ENCODE measurements at places on chromosomes 12 and 14. TPM values are rescaled to one million over a fixed set of nuclear protein-coding genes. Genes with fewer than 3 reads are reported as not detected.
A peak's percentile ranks its signal among the peaks of the same experiment; 100 is the strongest.

The ALX1 gene
- not detected for total RNA-seq

The TEDC1 gene
- 34.2 TPM for total RNA-seq

The PYGL gene
- 1.1 TPM for total RNA-seq

The GRIP1 gene
- total RNA-seq, result 0.85 TPM

The DLGAP5 gene
- 72.0 TPM for total RNA-seq

The GLIPR1L2 gene
- not detected for total RNA-seq

The ASB2 gene
- 40.4 TPM for total RNA-seq

The CACNB3 gene
- 2.7 TPM for total RNA-seq

The GNG2 gene
- 103 TPM for total RNA-seq

The TPH2 gene
- not detected for total RNA-seq

DNA sequence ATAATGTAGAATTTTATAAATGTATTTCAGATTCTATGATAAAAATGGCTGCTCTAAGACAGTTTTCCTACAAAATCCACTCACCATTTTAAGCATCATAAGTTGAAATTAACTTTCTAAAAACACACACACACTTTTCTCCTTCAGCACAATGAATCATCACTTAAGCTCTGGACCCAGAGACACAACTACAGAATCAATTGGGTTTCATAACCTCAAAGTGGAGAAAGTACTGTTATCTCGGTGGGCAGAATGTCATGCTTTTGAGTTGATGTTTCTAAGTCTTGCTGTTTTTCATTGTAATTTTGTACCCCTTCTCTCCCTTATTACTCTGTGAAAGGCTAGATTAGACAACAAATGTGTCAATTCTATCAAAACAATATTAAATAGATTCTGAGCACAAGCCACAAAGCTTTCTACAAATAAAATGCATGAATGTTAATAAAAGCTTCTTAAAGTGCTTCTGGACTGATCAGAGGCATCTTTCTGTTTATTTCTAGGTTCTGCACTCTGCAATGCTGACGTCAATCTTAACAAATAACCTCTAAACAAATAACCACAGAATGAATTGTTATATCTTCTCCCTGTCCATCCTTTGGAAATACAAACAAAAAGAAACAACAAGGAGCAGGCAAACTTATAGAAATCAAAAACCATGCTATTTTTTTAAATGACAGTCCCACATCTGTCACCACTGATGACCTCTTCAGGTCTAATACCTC is 8.2 kb downstream of the IPO8 start:
- DNase-seq, result no peak

- no peak for DNase-seq
Observed at GRCh38 chr12:118999107-118999506, 17.8 kb downstream of the SRRM4 start.

DNA sequence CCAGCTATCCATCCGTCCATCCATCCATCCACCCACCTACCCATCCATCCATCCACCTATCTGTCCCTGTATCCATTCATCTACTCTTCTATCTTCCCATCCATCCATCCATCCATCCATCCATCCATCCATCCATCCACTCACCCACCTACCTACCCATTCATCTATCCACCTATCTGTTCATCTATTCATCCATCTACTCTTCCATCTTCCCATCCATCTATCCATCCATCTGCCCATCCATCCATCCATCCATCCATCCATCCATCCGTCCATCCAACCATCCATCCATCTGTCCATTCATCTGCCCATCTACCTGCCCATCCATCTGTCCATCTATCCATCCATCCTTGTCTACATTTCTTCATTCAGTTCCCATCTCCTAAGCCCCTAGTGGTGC is 17.8 kb upstream of the HHIPL1 start:
- no peak for DNase-seq

DNA sequence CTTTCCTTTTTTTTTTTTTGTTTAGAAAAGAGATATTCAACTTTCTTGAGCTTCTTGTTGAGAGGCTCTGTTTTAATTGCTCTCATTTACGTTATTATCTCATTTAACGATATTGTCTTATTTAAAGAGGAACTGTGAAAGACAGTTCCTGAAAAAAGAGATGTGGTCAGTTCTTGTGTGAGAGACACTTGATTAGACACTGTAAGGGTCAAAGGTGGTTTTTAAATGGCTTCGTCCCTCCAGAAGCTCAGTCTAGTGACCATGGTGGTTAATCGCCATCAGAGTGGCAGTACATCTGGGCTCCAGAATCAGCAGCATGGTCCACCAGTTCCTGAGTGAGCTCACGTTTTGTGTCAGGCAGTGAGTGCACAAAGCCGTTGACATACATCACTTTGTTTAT is 57.9 kb upstream of the KCNA5 start:
- peak; percentile 33 for DNase-seq

GRCh38 chr12:59494617-59495016 is 101.2 kb upstream of the SLC16A7 start:
- DNase-seq, result no peak

DNA sequence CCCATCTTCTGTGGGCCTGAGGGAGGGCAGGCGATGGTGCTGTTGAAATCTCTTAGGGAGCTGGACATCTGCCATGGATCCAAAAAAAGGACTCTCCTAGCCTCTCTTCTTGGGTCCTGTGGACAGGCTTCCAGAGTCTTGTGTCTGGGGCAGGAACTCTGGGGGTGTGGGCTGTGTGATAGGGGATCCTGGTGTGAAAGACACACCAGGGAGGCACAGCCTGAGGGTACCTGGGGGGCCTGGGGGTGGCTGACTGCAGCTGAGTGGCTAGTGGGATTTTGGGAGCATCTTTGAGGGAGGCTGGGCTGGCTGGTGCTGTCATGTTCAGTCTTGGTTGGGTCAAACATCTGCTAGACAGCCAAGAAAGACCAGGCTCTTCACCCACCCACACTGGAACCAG is 1.8 kb upstream of the KRT83 start:
- DNase-seq, result no peak

- no peak for DNase-seq
Observed at GRCh38 chr14:63981569-63981968, 128.8 kb downstream of the SYNE2 start.

DNA sequence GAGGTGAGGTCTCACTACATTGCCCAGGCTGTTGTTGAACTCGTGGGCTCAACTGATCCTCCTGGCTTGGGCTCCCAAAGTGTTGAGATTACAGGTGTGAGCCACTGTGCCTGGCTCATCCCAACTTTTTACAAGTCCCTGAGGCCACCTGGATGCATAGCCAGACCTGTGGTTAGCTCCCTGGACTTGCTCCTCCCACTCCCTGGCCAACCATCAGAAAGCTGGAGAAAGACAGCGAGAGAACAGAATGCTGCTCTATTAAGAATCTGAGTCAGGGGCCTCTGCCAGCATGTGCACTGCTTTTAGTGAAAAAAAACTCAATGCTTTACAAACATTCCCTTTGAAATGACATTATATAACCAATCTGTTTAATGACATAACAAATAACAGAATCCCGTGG is 78.2 kb downstream of the RBM19 start:
- no peak for DNase-seq

DNA sequence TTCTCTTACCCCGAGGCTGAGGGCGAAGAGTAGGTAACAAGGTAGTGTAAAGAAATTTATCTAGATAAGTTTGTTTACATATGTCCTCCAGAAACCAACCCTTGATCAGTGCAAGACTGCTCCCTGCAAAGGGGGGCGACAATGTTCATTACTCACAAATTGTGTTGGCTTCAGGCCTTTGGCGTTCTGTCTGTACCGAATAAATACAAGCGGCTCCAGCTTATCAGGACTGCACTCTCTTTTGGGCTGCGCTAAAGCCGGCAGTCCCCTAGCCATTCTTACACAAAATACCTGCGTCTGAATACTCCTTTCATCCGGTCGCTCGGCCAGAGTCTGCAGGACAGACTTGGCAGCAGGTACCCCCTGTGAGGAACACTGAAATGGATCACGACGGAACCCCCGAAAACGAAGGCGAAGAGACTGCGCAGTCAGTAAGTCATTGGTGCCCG is 116.4 kb downstream of the PPHLN1 start:
- no peak for DNase-seq

GRCh38 chr14:23041729-23042128 is 283 bp upstream of the PSMB11 start:
- DNase-seq, result no peak

GRCh38 chr12:31645924-31646323 is 13.6 kb upstream of the ETFBKMT start:
- no peak for DNase-seq

GRCh38 chr12:123532808-123533649 is 490 bp downstream of the RILPL1 start:
- DNase-seq, result no peak

DNA sequence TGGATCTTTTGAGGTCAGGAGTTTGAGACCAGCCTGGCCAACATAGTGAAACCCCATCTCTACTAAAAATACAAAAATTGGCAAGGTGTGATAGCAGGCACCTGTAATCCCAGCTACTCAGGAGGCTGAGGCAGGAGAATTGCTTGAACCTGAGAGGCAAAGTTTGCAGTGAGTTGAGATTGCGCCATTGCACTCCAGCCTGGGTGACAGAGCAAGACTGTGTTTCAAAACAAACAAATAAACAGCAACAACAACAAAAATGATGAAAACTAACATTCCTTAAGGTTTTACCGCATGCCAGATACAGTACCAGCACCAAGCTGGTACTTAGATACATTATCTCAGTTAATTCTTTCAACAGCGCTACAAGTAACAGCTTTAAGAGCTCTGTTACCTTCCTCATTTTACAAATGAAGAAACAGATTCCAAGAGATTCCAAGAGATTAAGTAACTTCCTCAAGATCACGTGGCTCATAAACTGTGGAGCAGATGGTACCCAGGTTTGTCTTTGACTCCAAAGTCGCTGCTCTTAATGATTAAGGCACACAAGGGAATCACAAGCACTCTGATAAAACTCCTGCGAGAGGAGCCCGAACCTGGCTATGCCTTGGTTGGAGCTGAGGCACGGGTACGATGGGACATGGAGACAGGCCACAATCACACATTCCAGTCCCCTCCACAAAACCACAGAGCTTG is 17.7 kb upstream of the PLEK2 start:
- DNase-seq, result no peak

- DNase-seq, result no peak
Observed at GRCh38 chr12:12823300-12823699, 10.2 kb downstream of the DDX47 start.

DNA sequence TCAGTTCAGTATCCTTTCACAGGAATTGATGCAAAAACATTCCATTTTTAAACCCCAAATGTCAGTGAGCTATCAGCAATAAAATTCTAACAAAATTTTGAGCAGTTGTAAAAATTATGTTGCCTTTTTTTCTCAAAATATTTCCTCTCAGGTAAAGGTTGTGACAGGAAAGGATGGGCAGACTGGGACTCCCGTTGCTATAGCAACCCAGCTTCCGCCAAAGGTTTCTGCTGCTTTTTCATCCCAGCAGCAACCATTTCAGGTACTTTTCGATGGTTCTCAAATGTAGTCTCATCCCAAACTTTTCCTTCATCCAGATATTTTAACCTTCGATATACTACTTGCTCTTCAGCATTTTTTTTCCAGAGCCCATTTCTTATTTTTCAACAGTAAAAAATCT is 13.6 kb downstream of the EP400 start:
- no peak for DNase-seq

GRCh38 chr12:128818065-128819022 is 5.4 kb downstream of the SLC15A4 start:
- DNase-seq, result no peak

DNA sequence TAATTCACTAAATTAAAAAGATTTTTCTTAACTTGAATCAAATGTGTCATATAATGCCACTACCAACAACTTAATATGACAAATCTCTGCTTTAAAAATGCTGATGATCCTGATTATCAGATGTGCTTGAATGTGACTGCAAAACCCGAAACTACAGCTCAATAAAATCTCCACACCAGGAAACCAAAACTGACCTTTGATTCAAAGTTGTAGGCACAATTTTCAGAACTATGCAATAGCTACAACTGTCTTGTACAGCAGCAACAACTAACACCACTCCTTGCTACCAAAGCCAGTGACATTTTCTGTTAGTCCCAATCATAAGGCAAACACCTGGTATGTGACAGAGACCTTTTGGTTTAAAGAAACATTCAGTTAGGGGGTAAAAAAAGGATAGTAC is 147.3 kb downstream of the CEP83 start:
- DNase-seq, result no peak

GRCh38 chr12:5987573-5987972 is 42.5 kb upstream of the ANO2 start:
- DNase-seq, result no peak

DNA sequence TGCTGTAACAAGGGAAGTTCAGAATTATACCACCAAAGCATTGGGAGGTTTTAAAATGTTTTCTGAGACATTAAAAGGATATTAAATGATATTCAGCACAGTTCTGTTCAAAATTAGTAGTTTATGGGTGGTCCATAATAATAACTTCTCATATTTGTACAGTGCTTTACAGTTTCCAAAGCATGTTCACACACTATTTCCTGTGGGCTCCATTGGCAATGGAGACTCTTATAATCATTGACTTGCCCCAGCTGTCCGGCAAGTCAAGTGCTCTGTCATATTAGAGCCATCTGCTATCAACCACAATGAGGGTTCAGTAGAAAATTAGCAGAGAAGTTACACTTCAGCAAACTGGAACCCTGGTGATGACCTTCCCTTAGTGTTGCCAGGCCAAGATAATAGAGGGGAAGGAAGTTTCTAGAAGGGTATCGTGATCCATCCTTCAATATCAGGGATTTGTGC is 526.6 kb upstream of the CCDC196 start:
- no peak for DNase-seq

GRCh38 chr12:8860165-8860961 is 37.9 kb downstream of the A2ML1 start:
- DNase-seq, result no peak

GRCh38 chr14:77022236-77022852 is 6.2 kb downstream of the IRF2BPL start:
- DNase-seq, result no peak

GRCh38 chr14:75928690-75929181 is 53.1 kb downstream of the TGFB3 start:
- DNase-seq, result no peak

GRCh38 chr12:52910248-52910883 is 5.5 kb upstream of the KRT8 start:
- no peak for DNase-seq

- no peak for DNase-seq
Observed at GRCh38 chr12:131716282-131716681, 5.4 kb downstream of the SFSWAP start.

DNA sequence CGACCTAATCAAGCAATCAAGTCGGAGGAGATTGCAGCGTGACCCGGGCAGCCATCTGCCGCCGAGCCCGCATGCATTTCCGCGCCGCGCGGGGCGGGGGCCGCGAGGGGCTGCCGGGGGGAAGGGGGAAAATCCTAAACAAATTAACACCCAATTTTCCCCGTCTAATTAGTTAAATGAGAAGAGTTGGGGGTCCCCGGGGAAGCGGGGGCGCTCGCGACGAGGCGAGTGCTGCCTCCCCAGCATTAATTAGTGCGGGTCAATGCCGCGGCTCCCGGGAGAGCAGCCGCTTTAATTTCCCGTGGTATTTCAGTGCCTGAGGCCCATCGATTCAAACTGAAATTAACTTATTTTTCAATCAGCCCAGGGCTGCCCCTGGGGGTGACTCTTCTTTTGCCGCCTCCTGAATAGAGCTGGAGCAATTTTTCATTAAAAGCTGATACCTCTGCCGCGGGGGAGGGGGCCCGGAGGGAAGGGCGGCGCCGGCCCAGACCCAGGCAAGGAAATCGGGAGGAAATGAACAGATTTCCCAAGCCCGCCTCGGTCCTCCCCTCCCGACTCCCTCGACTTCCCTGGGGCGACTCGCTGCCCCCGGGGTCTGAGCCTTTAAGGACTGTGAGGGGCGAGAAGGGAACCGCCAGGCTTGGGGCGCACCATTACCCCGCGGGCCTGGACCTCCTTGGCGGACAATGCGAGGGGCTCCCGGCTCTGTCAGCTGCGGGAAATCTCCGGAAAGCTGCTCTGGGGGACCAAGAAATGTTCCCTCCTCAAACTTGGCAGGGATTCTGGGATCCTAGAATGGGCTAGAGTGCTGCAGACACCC is 18.9 kb downstream of the VSX2 start:
- DNase-seq, result no peak

Data from GM12878 (cell line).